Esophagus squamous epithelium (tissue), 5 donors: ENCODE measurements at places on chromosomes 11 and 22.

GRCh38 chr11:44575962-44576361 is 10.5 kb downstream of the CD82 start:
- DNase-seq: no peak

GRCh38 chr11:10857459-10857708 is 469 bp downstream of the ZBED5 start:
- no peak for DNase-seq

GRCh38 chr11:70637949-70638583 is 239.7 kb downstream of the CTTN start:
- no peak for DNase-seq

- DNase-seq: no peak
These were observed 45.4 kb upstream of the ATXN10 start for GRCh38 chr22:45626198-45626651.

DNA sequence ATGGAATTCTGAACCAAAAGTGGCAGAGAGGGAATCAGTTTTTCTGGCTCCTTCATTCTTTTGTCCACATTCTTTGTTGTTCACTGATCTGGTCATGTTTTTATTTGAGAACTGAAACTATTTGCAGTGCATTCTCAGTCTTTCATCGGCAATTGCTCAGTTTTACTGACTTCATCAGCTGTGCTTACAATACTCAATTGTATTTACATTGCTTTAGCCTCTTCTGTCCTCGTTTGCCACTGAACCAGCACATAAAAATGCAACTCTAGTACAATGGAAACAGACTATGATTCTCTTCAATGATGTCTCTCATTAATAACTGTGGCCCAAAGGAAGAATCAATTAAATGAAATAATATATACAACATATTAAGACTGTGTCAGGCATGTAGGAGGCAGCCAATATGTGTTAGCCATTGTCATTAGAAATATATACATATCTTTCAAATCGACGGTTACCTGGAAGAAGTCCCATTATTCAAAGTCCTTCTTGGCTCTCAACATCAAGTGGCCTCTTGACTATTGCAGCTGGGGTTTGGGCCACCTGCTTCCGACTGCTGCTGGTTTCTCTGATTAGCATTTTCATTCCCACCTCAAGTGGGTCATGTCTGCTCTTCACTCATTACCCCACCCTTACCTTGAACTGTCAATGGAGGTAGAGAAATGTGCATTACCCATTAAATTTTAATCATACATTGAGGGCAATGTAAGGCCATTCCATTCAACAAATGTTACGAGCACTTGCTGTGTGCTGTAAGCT is 600.1 kb downstream of the INSC start:
- DNase-seq: no peak
